ENCODE measurements at places on chromosomes 13 and 19.

DNA sequence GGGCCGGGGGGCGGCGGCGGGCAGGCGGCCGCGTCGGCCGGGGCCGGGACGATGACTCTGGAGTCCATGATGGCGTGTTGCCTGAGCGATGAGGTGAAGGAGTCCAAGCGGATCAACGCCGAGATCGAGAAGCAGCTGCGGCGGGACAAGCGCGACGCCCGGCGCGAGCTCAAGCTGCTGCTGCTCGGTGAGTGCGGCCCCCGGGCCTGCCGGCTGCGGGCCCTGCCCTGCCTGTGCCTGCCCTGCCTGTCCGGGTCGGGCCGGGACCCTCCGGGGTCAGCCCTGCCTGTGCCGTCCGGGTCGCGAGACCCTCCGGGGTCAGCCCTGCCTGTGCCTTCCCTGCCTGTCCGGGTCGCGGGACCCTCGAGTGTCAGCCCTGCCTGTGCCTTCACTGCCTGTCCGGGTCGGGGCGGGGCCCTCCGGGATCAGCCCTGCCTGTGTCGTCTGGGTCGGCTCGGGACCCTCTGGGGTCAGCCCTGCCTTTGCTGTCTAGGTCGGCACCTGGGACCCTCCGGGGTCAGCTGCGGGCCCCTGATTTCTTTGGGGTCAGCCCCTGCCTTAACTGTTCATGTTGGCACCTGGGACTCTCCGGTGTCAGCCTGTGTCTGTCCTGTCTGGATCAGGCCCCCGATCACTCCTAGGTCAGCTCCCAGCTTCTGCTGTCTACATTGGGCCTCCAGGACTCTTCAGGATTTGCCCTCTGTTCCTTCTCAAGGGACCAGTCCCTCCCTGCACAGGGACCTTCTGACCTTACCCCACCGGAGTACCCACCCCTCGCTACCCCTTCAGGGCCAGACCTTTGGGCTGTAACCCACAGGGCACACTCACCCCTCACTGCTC is 659 bp downstream of the GNA11 start:
- DNase-seq = no peak

DNA sequence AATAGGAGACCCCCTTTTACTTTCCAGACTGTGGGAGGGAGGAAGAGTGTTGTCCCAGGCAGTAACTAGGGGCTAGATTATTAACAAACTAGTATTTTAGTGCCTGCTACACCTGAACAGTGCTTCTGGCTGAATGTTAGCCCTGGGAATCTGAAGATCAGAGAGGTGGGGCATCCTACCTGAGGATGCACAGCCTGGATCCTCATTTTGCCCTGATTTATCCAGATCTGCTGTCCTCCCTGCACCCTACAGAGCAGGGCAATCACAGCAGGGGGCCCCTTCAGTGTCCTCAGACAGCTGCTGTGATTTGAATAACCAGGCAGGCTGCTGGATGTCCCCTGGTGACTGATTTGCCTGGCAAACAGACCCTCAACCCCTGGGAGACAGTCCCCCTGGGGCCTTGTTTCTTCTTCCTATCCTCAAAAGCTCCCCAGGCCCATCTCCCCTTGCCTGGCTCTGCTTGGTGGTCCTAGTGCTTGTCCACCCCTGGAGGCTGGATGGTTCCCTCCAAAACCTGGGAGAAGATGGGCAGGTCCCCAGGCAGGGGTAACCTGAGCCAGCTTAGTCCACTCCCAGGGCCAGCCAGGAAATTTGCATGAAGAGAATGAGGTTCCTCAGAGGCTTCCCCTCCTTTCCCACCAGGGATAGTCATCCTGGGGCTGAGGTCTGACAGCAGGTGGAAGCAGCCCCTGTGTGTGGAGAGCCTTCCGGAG is at the start of gene OVOL3:
Gene OVOL3 (plus strand): TSS at position 657 of the 713 bp plus-strand sequence. CDS start 60 bp downstream, outside the sequence.
- DNase-seq = no peak

DNA sequence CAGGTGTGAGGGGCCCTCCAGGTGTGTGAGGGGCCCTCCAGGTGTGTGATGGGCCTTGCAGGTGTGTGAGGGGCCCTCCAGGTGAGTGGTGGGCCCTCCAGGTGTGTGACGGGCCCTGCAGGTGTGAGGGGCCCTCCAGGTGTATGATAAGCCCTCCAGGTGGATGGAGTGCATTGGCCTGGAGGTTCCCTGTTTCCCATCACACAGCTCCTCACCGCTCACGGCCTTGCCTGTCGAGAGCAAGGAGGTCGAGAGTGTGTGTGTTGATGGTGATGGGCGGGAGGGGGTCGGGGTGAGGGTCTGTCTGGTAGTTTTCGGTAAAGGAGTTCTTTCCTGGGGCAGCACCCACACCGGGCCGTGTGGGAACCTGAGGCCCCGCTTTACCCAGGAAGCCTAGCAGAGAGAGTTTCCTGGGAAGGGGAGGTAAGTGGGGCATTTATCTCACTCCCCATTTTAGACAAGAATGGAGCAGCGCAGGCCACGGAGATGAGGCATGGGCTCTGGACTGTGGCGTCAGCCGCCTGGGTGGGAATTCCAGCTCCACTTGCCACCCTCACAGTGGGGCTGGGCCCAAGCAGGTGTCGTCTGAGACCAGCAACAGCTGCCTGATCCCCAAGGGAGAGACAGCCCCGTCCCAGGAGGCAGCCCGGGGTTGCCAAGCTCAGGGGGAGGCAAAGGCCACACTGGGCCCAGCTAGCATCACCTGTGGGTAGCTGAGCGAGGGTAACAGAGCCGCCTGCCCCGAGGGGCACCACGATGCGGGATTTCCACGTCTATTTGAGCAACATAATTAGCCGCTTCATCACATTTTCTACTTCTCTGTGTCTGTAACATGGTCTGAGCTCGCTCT is 10.9 kb upstream of the GAS6 start:
- DNase-seq = no peak

GRCh38 chr13:66391322-66391721 is 838.8 kb downstream of the PCDH9 start:
- DNase-seq = no peak

DNA sequence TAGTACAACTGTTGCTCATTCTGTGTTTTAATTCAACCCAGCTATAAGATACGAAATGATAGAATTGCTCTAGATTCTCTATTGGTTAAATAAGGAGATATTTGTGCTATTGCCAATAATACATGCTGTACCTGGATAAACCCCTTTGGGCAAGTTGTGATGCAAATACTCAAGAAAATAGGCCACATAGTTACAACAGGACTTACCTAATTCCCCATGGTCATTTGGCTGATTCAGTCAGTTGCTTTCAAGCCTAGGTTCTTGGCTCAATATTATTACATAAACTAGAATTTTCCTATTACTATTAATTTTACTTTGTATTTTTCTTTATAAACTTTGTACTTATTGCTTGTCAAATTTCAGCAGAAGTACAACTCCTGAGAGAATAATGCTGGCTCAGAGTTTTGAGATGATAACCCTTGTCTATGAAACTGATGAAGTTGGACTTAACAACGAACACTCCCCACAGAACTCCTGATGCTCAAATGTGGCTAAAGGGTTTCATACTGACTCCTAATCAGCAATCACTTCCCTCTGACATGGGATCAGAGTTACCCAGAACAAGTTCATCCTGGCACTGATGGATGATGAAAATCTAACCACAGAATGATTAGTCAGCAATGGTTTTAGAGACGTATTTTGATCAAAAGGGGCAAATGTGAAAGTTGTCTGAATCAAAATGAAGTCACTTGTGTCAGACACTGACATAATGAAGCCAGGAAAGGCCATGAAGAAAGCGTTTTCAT is 221.1 kb downstream of the ITGBL1 start:
- DNase-seq = no peak

GRCh38 chr19:1471515-1472160 is 7.4 kb downstream of the C19orf25 start:
- DNase-seq = no peak

- DNase-seq = no peak
These were observed 535.8 kb upstream of the KLHL1 start for GRCh38 chr13:70644052-70644451.

DNA sequence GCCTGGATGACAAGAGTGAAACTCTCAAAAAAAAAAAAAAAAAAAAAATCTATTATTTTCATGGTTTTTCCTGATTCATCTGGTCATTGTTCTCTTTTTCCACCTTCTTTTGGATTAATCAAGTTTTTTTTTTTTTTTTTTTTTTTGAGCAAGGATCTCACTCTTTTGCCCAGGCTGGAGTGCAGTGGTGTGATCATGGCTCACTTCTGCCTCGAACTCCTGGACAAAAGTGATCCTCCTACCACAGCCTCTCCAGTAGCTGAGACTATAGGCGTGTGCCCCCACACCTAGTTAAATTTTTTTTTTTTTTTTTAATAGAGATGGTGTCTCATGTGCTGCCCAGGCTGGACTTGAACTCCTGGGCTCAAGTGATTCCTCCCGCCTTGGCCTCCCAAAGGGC is 27.7 kb downstream of the BLOC1S3 start:
- no peak for DNase-seq

DNA sequence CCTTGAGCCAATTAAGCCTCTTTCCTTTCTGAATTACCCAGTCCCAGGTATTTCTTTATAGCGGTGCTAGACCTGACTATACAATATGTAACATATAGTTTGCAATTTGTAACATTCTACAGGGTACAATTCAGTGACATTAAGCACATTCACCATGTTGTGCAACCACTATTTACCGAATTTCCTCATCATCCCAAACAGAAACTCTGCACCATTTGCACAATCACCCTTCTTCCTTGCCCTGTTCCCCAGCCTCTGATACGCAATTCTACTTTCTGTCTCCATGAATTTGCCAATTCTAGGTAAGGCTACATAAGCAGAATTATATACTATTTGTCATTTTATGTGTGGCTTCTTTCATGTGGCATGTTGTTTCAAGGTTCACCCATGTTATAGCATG is 13.7 kb upstream of the SIGLEC10 start:
- no peak for DNase-seq

DNA sequence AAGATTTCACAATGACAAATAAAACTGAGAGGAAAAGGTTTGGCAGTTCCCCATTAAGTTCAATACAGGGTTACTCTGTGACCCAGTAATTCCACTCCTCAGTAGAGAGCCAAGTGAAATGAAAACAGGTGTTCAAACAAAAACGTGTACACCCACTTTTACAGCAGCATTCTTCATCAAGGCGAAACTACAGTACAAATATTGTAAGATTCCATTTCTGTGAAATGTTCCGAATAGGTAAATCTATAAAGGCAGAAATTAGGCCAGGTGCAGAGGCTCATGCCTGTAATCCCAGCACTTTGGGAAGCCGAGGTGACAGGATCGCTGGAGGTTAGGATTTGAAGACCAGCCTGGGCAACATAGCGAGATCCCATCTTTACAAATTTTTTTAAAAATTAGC is 8.9 kb upstream of the GDF15 start:
- DNase-seq = no peak

- no peak for DNase-seq
These were observed at the start of gene USP12 for GRCh38 chr13:27171244-27171826. Gene USP12 (minus strand): TSS chr13:27171811. CDS start chr13:27171639, 172 bp downstream.

- no peak for DNase-seq
These were observed at the start of gene F10 for GRCh38 chr13:113122550-113123225. Gene F10 (plus strand): TSS chr13:113122799. CDS start chr13:113122856, 57 bp downstream.

- DNase-seq = no peak
These were observed 254.4 kb downstream of the ZNF536 start for GRCh38 chr19:30626626-30626966.

GRCh38 chr19:39412100-39412866 is at the start of gene PLEKHG2:
Gene PLEKHG2 (plus strand): TSS chr19:39412669. CDS start chr19:39414087, 1,418 bp downstream.
- DNase-seq = peak; percentile 96

DNA sequence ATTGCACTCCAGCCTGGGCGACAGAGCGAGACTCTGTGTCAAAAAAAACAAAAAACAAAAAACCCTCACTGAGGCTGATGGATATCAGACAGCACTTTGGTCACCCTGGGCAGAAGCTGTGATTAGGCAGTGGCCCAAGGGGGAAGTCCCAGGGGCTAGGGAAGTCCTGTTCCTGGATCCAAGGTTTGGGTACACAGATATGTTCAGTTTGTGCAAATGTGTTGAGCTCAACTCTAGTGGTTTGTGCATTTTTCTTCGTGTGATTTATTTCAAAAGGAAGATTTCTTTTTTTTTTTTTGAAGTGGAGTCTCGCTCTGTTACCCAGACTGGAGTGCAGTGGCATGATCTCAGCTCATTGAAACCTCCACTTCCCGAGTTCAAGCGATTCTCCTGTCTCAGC is 12.3 kb downstream of the MEF2B start:
- DNase-seq = no peak

- DNase-seq = no peak
These were observed 46.1 kb upstream of the DCUN1D2 start for GRCh38 chr13:113536461-113537110.

DNA sequence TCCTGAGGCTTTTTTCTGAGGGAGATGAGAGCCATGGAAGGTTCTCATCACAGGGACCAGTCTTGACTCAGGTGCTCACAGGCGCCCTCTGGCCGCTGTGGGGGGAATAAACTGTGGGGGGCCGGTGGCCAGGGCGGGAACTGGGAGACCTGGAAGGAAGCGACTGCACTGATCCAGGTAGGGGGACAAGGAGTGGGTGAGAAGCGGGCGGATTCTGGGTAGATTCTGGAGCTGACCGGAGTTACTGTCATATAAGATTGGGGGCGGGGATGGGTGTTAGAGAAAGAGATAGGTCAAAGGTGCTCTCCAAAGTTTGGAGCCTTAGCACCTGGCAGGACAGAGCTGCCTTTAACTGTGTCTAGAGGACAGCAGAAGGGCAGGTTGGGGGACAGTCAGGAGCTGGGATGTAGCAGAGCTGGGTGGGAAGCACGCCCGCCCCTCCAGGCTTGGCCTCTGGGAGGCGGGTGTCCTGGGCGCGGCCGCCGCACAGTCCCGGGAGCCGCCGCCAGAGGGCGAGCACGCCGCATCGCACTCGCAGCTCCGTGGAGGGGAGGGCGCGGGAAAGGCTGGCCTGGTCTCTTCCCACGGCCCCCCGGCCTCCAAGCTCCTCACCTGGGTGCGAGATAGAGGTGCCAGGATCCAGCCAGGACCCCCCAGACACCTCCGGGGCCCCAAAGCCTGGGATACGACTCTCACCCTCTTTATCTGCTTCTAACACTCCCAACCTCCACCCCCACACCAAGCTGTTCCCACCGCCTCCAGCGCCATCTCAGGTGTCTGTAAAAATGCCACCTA is 4.2 kb upstream of the DAND5 start:
- DNase-seq = peak; percentile 72

DNA sequence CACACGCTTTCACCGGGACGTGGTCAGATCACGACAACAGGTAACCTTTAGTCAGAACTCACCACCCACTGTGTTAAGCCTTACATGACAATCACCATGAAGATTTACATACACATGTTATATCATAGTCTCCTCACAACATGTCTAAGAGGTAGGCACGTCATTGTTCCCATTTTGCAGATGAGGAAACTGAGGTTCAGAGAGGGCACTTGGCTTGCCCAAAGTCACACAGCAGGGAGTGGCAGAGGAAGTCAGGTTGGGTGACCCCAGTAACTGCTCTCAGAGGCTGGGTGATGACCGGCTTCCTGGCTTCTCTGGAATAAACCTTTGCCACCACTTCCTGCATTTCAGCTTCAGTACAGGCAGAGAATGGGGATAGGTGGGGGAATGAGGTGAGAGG is 5.3 kb downstream of the KLK10 start:
- no peak for DNase-seq

- no peak for DNase-seq
These were observed 390.8 kb downstream of the FOXO1 start for GRCh38 chr13:40275636-40276035.

Measured in stimulated activated CD4-positive, alpha-beta T cell treated with anti-CD3 and anti-CD28 coated beads, Interleukin-1b, Interleukin-23, amount 100 ng/mL, for 24 hours (primary cell).